ENCODE measurements at places on chromosomes 1 and 21. TPM values are rescaled to one million over a fixed set of nuclear protein-coding genes. Genes with fewer than 3 reads are reported as not detected.

The POFUT2 gene
- total RNA-seq = 17.4 TPM

The NLRP3 gene
- 5.7 TPM for total RNA-seq

The SYDE2 gene
- total RNA-seq = 7.6 TPM

The UQCRHL gene
- 2.6 TPM for total RNA-seq

The C8A gene
- total RNA-seq = not detected

The TACSTD2 gene
- total RNA-seq = 0.51 TPM

The DRAM2 gene
- 133 TPM for total RNA-seq

The DOCK7 gene
- 65.4 TPM for total RNA-seq

The MYOG gene
- total RNA-seq = not detected

The GRIK1 gene
- total RNA-seq = 0.17 TPM

The FCRL2 gene
- total RNA-seq = not detected

The OXCT2 gene
- total RNA-seq = not detected

The ASCL5 gene
- not detected for total RNA-seq

The GREM2 gene
- 0.22 TPM for total RNA-seq

The GUCA2B gene
- total RNA-seq = not detected

The PITHD1 gene
- 55.1 TPM for total RNA-seq

The NUDT17 gene
- 2.7 TPM for total RNA-seq

The INSRR gene
- total RNA-seq = not detected

The CTBS gene
- 26.5 TPM for total RNA-seq

The SH3D21 gene
- total RNA-seq = 3.4 TPM

The CRYAA gene
- total RNA-seq = not detected

The CCDC27 gene
- total RNA-seq = not detected

The LENEP gene
- total RNA-seq = not detected

The RUNX1 gene
- 16.2 TPM for total RNA-seq

The WDR64 gene
- not detected for total RNA-seq

The REN gene
- total RNA-seq = not detected

The FCGR2B gene
- 141 TPM for total RNA-seq

The PDZK1 gene
- not detected for total RNA-seq

The CCDC30 gene
- 3.9 TPM for total RNA-seq

The NAV1 gene
- 36.9 TPM for total RNA-seq

The RGSL1 gene
- total RNA-seq = 3.6 TPM
